ENCODE measurements at places on chromosomes 5 and 9. TPM values are rescaled to one million over a fixed set of nuclear protein-coding genes. Genes with fewer than 3 reads are reported as not detected.

The GABRA6 gene
- total RNA-seq = not detected

The SPAAR gene
- total RNA-seq = not detected

The C9orf50 gene
- total RNA-seq = not detected

The TAS2R1 gene
- total RNA-seq = not detected

The ARL14EPL gene
- total RNA-seq = not detected

The DNAJB5 gene
- 15.4 TPM for total RNA-seq

The HRCT1 gene
- total RNA-seq = 0.51 TPM

The GARIN3 gene
- not detected for total RNA-seq

The SCGB3A2 gene
- total RNA-seq = not detected

The CRB2 gene
- not detected for total RNA-seq

The FOXD4L5 gene
- total RNA-seq = 0.09 TPM

The TUSC1 gene
- 10.4 TPM for total RNA-seq

The IL13 gene
- not detected for total RNA-seq

The ADCY2 gene
- total RNA-seq = not detected

The ARSI gene
- total RNA-seq = 118 TPM

The CNTLN gene
- total RNA-seq = 8.9 TPM

The LCN9 gene
- total RNA-seq = not detected

The IL5 gene
- total RNA-seq = not detected
